ENCODE measurements at places on chromosomes 1 and 21.

- DNase-seq: no peak
Observed at GRCh38 chr1:94416901-94417727, 1.1 kb upstream of the ABCD3 start.

DNA sequence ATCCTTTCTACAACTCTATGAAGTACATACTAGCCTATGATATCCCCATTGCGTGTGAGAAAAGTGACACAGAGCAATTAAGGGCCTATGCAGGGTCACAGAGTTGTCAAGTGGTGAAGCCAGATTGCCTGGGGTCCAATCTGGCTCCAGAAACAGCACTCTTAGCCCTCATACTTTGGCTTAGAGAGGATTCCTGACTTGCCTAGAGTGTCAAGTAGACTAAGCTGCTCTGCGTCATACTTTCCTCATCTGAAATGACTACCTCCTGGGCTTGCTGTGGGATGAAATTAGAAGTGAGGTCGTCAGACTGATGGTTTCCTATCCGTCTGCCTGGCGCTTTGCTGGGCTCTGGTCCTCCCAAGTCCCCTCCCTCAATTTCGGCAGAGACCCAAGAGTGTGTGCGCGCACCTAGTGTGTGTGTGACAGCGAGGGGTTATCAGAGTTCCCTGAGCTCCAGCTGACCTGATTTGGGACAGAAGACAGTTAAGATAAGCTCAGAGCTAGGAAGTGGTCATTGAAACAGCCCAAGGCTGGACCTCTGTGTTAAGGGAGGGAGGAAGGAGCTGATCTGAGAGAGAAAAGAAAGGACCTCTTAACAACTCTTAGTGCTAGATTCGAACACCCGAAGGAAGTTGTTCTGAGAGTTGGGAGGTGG is 5.4 kb upstream of the NUAK2 start:
- DNase-seq: no peak

DNA sequence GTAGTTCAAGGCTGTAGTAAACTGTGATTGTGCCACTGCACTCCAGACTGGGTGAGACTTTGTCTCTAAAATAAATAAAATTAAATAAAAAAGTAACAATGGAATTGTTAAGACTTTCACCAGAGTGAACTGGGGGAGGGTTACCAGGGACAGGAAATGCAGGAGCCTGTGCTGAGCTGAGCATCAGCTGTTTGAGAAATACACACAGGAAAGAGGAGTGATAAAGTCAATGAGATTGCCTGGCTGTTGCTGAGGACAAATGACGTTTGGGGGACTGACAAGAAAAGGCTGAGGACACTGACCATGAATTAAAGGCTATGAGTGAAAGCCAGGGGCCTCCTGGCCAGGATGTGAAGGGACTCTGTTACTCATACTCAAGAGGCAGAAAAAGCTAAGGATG is 226.3 kb downstream of the SETD4 start:
- no peak for DNase-seq

GRCh38 chr21:31847761-31848160 is 25.1 kb upstream of the HUNK start:
- DNase-seq: no peak

DNA sequence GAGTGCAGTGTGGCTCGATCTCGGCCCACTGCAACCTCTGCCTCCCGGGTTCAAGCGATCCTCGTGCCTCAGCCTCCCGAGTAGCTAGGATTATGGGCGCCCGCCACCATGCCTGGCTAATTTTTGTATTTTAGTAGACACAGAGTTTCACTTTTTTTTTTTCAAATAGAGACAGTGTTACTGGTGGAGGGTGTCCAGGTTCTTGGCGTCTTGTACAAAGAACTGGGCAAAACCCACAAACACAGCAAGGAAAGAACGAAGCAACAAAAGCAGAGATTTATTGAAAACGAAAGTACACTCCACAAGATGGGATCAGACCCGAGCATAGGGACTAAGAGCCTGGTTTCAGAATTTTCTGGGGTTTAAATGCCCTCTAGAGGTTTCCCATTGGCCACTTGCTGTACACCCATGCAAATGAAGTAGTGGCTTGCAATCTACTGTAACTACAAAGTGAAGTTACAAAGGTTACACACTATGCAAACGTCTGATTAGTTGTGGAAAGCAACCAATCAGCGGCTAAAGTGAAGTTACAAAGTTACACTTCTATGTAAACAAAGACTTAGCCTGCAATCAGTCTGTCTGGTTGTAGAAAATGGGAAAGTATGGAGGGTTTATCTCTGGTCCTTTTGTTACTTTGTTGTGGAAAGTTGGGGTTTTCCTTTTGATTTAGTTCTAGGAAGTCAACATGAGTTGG is 199.1 kb downstream of the DYRK1A start:
- DNase-seq: no peak

- no peak for DNase-seq
Observed at GRCh38 chr21:45282283-45283034, 5.2 kb downstream of the POFUT2 start.

DNA sequence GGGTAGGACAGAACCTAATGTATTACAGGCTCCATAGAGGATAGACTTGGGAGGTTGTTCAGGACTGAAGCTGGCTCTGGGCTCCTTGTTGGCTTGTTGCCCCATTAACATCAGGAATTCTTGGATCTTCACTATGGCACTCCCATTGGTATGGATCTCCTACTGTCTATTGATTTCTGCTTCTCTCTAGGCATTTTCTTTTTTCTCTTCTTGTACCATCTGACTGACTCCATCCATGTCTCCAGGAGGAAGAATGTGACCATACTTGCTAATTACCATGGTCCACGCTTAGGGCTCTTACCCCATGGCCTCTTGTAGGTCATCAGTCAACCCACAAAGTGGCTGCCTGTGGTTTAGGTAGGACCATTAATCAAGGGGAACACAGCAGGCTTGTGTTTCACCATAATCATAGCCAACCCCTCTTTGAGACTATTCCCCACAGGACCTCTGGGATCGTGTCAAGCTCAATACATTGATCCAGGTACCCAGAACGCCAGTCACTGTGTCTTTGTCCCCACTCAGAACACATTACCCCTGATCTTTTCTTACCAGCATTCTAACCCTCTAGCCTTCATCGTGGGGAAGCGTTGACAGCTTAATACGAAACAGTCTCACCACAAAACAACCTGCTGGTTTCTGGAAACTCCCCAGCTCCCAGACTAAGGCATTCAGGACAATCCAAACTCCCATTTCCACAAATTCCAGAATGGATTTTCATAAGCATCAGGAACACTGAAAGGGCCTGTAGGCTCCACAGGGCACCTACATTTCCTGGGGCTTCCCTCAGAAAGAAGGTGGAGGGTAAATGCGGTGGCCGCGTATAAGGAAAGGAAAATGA is 97.1 kb downstream of the ETS2 start:
- DNase-seq: no peak

GRCh38 chr21:17146426-17146825 is 366.4 kb upstream of the CXADR start:
- DNase-seq: no peak

DNA sequence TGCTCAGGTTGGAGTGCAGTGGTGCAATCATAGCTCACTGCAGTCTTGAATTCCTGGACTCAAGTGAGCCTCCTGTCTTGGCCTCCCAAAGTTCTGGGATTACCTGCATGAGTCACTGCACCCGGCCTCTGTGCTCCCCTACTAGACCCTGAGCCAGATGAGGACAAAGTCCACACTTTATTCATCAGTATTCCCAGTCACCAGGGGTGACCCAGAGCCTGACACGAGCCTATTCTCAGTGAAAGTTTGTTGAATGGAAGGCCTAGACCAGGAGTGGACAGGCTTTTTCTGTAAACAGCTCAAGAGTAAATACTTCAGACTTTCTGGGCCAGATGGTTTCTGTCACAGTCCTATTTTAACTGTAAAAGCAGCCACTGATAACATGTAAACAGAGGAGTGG is 68.2 kb downstream of the MAB21L3 start:
- no peak for DNase-seq

DNA sequence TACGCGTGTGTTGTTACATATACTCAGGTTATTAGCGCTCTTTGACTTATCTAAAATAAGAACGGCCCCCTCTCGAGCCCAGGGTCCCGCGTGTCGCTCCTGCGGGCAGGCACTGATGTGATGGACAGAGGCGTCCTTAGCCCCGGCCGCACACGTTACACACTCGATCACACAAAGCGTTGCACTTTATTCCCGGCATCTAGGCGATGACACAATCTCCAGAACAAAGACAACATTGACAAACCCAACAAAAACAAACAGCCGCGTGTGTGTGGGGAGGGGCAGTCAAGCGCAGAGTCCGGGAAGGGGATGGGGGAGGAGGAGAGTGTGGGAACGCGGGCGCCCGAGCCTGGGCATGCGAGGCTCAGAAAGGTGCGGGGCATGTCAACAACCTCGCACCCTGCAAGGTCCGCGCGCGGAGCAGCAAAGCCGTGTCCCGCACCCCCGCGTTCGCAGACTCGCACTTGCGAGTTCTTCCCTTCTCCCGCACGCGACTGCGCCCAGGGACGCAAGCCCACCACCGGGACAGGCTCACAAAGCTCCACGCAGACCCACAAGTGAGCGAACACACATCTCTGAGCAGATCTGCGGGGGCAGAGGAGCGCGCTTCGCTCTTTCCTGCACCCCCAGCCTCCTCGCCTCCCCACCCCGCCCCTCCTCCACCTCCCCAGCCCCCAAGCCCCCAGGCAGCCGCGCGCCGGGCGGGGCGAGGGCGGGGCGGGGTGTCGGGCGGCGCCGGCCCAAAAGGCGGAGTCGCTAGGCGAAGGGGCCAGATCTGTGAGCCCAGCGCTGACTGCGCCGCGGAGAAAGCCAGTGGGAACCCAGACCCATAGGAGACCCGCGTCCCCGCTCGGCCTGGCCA is at the start of gene EFNA1:
TSS of gene EFNA1 (plus strand) at position 772 of the 862 bp plus-strand sequence. CDS start 102 bp downstream, outside the sequence.
- peak; percentile 65 for DNase-seq

GRCh38 chr21:31922881-31923280 is 50.1 kb downstream of the HUNK start:
- no peak for DNase-seq

DNA sequence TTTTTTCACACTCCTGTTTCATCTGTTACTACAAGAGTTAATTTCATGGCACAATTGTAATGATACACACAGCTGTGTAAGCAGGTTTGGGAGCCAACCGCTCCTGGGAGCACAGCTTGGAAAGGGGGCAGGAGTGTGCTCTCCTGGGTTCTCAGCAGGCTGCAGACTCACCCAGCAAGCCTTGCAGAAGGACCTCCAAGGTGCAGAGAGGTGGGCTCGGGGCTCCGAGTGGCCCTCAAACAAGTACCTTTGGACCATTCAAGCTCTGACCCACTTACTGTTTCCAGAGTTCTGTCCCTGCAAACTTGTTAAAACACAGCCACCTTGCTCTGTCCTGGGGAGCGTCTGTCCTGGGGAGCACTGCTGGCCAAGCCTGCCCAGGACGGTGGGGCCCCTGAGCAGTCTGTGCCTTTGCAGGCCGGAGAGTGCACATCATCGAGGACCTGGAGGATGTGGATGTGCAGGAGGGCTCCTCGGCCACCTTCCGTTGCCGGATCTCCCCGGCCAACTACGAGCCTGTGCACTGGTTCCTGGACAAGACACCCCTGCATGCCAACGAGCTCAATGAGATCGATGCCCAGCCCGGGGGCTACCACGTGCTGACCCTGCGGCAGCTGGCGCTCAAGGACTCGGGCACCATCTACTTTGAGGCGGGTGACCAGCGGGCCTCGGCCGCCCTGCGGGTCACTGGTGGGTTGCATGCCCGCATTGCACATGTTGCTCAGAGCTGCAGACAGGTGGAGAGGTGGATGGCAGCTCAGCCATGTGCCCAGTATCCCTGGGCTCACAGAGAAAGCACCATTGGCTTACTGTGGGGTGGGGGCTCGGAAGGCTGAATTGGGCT is 78.0 kb downstream of the OBSCN start:
- peak; percentile 22 for DNase-seq

DNA sequence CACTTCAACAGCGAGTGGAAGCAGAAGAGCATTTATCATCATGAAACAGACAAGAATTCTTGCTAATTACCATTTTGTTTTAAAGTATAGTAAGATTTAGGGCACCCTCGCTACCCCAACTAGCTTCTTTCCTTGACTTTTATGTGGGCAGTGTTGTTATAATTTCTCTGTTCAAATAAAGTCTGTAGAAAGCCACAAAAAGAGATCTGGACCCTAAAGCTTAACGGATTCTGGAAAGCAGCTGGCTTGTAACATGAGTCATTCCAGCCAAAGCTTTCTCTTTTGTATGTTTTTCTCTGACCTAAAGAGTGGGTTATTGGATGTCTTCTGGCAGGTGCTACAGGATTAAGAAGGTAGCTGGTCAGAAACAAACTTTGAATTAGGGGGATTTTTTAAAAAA is 37.4 kb downstream of the RUNX1 start:
- no peak for DNase-seq

DNA sequence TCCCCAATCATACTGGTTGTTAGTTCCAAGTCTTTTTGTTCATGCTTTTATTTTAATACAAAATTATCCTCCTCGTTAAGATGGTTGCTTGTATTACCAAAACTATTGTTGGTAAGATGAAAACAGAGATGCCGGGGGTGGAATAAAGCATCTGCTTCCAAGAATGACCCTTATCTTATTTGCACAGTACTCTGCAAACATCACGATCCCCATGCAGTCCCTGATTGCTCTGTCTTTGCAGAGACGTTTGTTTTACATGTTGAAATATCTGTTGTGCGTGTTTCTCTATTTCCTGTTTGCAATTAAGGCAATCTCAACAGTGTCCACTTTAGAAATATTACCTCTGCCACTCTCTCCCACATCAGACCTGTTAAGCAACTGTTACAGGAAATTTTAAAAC is 141.3 kb upstream of the NCAM2 start:
- DNase-seq: no peak

- DNase-seq: no peak
Observed at GRCh38 chr21:25842925-25843324, 108.2 kb downstream of the GABPA start.

GRCh38 chr1:234962340-234962989 is 166.2 kb downstream of the TOMM20 start:
- DNase-seq: no peak

DNA sequence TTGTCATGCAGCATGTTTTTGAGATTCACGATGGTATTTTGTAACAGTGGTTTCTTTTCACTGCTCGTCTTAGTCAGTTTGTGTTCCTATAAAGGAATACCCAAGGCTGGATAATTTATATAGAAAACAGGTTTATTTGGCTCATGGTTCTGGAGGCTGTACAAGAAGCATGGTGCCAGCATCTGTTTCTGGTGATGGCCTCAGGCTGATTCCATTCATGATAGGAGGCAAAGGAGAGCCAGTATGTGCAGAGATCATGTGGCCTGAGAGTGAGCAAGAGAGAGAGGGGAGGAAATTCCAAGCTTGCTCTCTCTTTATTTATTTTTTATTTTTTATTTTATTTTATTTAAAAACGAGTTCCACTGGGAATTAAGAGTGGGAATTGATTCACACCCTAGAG is 2.0 kb upstream of the C21orf91 start:
- no peak for DNase-seq

- no peak for DNase-seq
Observed at GRCh38 chr21:43805275-43805800, 16.0 kb downstream of the RRP1 start.

Measured in activated naive CD8-positive, alpha-beta T cell treated with anti-CD3 and anti-CD28 coated beads, Interleukin-2, amount 10 ng/mL, durations not matched to agents 7 days and 5 days (primary cell).